HFFc6 (cell line): ENCODE measurements at places on chromosomes 6 and 20.

GRCh38 chr20:59514554-59514953, 89.8 kb upstream of the PHACTR3 start:
- no peak for DNase-seq

DNA sequence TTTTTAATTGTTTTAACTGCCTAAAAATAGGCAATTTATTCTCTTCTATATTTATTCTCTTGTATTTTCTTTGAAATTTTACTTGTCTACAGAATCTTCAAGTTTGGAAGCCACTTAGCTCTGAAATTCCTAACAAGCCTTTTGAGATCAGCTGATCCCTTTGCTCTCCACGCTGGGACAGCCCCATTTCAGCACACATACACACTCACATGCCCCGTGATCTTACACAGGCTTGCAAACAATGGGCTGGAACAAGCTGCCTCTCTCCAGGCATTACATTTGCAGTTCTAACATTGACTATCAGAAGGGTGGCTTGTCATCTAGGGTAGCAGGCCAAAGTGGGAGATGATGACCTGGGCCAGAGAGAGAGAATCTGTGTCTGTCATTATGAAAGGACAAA, 62.1 kb upstream of the RAB32 start:
- no peak for DNase-seq

GRCh38 chr6:162090734-162091133, 636.8 kb downstream of the PRKN start:
- no peak for DNase-seq

DNA sequence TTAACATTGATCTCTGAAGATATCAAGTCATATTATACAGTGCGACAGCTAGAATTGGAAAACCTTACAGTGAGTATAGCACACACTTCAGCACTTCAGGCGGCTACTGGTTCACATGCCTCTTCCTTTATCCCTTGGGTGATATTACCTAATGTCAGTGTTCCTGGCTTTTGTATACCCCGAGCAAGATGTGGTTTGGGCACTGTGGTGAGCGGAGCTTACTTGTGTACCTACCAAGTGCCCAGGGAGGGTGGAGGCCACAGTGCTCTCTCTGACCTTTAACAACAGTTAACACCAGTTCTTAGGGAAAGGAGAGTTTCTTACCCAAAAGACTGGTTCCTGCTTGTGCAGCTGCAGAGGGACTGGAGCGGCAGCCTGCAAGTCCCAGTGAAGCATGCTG, 64.4 kb downstream of the PTPN1 start:
- no peak for DNase-seq

DNA sequence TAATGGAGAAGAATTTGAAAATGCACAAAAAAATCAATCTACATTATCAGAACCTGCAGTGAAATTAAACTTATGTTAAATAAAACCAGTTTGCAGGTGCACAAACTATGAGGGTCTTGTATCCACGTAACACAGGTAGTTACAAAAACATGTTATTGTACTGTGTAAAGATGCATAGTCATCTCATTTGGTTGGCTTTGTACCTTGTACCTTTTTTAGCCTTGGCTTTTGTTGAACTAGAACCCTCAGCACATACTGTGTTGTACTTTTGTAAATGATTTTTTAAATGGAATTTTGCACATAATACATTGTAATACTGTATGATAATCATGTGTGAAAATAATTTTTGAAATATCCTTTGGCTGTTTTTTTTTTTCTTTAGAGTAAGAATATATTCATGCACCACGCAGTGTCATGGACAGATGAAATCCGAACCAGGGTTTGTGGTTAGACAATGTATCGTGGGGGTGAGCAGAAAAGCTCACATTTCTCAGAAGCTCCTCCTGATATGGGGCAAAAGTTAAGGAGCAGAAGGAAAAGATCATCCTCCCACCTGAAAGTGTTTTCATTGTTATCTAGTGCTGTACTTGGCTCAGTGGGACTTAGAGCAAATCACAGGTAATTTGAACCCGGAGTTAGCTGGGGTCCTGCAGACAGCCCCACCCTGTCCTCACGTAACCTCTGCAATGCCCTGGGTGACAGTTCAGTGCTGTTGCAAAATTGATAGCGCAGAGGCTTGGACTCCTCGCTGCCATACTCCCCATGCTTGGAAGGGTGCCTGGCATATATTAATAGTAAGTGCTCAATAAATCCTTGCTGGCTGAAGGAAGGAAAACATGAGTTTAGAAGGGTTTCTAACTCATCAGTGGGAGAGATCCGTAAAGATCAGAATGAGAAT, 14.8 kb upstream of the NAA20 start:
- no peak for DNase-seq

- DNase-seq: no peak
Measured at GRCh38 chr20:58896820-58897219, 44.3 kb downstream of the GNAS start.

DNA sequence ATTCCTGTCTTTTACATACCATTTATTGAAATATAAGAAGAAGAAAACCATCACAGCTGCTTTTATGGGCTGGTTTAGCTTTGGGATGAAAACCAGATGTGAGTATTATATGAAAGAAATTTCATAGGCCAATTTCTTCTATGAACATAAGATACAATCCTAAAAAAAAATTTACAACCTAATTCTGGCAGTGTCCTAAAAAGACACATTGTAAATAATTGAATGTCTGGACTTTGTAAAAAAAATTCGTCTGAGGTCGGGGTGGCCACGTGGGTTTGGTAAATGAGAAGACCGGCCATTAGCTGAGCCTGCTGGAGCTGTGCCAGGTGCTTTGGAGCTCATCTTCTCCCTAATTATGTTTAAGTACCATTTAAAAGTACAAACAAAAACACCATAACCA, 26.8 kb downstream of the DACT2 start:
- no peak for DNase-seq

- no peak for DNase-seq
Measured at GRCh38 chr6:117985916-117986315, 78.9 kb downstream of the SLC35F1 start.

DNA sequence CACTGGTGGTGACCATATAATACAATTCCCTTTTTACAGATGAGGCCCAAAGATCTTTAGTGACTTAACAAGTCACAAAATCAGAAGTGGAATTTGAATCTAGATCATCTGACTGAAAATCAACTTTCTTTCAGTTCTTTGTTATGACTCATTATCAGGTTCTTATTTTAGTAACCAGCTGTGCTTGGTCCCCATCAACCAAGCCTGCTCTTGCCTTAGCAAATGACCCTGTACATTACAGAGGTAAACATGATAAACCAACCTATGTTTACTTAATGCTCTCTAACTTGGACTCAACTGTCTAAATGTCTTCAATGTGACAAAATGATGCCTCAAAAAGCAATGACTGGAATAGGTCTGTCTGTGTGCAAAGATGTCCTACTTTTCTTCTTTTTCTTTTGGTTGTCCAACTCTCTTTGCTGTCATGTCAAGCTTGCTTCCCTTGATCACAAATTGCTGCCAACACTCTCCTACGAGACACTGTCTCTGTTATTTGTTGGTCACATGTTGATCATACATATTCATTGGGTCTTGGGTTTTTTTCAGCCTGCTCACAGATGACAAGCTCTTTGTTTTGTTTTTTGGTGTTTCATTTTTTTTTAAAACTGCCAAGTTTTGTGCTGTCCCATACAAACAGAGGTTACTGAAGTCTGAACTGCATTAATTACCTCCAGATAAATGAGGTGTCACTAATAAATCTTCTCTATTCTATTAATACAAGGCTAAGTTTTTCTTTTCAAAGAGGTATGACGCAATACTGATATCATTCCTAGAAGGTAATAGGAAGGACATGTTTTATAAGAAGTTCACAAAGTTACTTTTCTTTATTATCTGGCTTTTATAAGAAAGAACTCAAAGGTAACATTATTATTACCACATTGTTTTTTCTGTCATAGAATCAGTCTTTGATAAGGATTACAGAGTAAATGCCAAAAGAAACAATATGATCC, 62.2 kb upstream of the PLN start:
- DNase-seq: no peak

DNA sequence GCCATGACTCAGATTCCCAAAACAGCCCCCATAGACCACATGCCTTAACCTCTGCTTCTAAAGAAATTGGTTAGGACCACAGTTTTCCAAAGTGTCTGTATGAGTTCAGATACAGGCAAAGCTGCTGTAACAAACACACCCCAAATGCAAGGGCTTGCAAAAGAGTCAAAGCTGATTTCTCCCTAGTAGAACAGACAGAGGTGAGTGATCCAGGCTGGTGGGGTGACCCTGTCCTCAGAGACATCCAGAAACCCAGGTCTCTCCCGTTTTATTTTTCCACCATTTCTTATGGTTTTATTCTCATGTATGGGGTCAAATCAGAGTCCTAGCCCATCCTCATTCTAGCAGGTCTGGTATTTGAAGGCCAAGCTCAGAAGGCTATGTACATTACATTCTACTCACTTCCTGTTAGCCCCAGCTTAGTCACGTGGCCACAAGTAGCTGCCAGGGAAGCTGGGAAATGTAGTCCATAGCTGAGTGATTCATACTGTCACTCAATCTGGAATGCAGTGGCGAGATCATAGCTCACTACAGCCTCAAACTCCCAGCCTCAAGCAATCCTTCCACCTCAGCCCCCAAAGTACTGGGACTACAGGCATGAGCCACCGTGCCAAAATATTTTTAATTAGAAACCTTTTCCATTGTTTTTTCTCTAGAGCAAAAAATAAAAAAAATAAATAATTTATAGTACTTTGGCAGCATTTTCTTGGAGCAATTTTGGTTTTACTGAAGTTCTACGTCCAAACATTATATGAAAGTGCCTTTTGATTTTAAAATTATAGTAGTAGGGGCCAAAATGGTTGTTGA, 175.2 kb downstream of the ZMYND8 start:
- DNase-seq: peak; percentile 55

DNA sequence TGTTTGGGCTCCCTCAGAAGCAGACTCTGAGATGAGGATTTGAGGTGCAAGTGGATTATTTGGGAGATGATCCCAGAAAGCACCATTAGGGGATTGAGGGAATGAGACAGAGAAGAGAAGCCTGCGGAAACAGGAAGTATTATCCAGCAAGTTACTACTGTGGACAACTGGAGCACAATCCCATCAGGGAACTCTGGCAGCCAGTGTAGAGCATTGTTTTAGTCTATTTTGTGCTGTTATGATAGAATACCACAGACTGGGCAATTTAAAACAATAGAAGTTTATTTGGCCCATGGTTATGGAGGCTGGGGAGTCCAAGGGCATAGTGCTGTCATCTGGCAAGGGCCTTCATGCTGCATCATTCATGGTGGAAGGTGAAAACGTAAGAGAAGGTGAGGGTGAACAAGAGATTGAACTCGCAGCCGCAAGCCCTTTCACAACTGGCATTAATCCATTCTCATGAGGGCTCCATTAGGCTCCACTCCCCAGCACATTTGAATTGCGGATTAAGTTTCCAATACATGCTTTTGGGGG, 43.5 kb upstream of the SLC9A8 start:
- no peak for DNase-seq

GRCh38 chr6:127164036-127164435, 45.6 kb downstream of the RSPO3 start:
- DNase-seq: no peak

DNA sequence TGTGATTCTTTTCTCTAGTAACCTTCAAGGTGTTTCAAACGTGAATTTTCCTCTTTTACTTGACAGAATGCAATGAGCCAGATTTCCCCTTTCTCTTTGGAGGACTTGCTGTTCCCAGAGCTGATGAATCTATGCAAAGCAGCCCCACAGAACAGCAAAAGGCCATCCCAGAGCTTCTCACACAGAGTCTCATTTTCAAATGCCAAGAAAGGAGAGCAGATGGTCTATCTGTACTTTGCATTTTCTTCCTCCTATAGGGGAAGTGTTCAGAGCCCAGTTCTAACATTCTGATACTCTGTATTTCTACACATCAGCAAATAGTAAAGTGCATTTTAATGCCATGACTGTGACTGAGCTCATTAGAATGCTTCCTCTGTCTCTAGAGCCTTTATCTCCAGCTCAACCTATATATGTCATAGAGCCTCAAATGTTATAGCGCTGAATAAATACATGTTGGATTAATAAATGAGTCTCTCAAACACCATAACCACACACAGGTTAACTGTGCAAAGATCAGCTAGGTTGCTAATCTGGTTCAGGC, 81.8 kb upstream of the EYA4 start:
- no peak for DNase-seq

GRCh38 chr6:3617681-3618311, 133.7 kb downstream of the PXDC1 start:
- no peak for DNase-seq

DNA sequence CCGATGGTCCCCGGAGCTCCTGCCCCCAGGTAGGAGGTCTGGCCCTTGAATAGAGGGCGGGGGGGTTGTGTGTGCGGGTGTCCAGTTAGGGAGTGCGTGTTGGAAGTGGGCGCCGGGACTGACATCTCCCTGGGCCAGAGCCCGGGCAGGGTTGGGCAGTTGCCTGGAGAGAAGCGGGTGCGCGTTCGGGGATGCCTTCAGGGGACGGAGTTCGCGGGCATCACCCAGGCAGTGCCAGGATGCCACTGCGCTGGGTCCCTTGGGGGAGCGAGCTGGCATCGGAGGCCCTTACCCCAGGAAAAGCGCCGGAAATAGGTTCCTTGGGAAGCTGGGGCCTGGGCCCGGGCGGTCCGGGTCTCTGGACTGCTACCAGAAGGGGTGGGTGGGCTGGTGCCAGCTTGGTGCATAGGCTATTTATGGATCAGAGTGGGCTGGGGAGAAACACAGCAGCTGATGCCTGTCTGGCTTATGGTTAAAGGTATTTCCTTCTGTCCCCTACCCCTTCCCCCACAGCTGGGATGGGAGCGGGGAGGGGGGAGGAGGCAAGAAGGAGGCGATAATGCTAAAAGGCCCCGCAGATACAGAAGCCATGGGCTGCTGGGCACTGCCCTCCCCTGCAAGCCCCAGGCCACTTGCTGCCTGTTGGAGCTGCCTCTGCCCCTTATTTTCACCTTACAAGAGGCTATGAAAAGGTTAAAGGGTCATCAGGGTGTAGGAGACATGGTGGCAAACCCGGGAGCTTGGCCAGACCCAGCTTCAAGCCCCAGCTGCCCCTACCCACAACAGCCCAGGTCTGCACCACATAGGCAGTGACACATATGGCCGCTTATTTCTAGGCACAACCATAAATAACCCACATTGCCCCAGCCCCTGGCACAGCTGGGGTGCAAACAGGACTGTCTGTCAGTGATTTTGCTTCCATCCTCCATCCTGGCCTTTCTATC, 638 bp downstream of the PACSIN1 start:
- DNase-seq: no peak

- DNase-seq: no peak
Measured at GRCh38 chr6:84641076-84641475, 123.3 kb downstream of the TBX18 start.

DNA sequence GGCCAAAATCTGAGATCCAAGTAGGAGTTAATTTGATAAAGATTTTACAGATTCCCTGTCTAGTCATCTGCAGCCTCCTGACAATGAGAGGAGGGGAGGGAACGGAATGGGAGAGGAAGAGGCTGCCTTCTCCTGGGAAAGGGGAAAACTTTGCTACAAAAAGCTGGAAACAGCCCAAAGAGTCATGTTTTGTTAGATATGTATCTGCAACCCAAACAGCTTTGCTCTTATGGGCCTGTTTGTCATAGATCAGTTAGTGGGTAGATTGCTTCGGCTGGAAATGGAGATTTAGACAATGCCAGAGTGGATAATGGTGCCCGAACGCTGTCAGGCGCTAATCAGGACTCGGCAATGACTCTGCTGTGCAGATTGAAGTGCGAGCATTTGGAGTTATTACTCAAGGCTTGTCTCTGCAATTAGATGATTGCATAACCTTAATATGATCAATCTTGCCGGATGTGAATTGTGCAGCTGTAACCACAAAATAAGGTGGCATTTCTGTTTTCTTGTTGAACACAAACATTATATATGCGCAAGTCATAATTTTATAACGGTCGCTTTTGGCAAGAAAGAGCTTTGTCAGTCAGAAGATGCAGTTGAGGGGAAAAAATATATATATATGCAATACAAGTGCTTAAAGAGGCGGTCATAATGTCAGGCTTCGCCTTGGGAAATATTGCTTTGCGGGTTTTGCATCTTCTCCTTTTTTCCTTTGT, 92.4 kb upstream of the MAFB start:
- DNase-seq: no peak
